ENCODE measurements at places on chromosomes 7 and 10.

GRCh38 chr10:102398172-102399020 is 2.9 kb downstream of the NFKB2 start:
- DNase-seq: no peak

- no peak for DNase-seq
These were observed 2.8 kb upstream of the MGMT start for GRCh38 chr10:129464251-129464650.

DNA sequence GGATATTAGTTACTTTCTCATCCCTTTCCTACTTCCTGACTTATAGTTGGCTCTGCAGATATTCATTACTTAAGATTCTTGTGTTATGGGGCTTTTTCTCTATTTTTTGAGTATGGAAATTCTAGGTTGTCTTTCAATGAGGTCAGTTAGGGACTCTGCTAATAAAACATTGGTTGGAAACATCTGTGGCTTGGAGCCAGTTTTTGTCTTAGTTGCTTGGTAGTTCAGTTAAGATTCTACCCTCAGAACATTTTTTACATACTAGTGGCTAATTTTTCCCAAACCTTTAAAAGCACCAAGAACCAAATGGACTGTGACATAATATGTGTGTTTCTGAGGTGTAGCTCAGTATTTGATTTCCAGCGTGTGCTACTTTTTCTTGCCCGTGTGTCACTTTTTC is 305.6 kb upstream of the FZD1 start:
- peak; percentile 92 for DNase-seq

GRCh38 chr7:135911099-135911498 is 66.1 kb downstream of the MTPN start:
- no peak for DNase-seq

GRCh38 chr7:421136-421991 is 98.3 kb downstream of the PDGFA start:
- no peak for DNase-seq

DNA sequence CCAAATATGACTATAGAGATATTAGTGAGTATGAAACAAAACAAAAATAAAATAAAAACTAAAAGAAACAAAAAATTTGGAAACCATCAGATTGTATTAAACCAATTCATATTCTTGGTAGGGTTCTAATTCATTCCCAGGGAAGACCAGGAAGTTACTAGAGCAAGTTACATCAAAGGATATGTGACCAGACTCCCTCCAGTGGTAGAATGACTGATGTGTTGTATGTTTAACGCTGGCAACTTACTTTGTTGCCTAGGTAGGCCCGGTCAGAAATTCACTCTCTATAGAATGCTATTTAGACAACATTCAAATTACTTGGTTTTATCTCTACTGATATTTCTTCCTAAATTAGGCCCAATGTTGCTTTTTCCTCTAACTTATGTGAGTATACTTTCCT is 5.2 kb downstream of the PHYHIPL start:
- peak; percentile 66 for DNase-seq

- peak; percentile 52 for DNase-seq
These were observed 2.7 kb upstream of the PRXL2A start for GRCh38 chr10:80405626-80406025.

DNA sequence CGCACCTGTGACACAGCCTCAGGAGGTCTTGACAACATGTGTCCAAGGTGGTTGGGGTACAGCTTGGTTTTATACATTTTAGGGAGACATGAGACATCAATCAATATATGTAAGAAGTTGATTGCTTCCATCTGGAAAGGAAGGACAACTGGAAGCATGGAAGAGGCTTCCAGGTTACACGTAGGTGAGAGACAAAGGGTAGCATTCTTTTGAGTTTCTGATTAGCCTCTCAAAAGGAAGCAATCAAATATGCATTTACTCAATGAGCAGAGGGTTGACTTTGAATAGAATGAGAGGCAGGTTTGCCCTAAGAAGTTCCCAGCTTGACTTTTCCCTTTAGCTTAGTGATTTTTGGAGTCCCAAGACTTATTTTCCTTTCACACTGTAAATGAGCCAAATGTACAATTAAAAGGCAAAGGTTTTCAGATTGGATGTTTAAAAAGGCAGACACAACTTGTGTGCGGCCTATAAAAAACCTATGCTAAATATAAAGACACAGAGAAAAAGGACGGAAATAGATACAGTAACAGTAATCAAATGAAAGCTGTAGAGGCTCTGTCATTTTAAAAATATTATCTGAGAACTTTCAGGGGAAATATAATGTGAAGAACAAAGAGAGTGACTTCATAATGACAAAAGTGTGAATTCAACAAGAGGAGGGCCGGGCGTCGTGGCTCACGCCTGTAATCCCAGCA is 65.7 kb upstream of the LANCL2 start:
- no peak for DNase-seq

DNA sequence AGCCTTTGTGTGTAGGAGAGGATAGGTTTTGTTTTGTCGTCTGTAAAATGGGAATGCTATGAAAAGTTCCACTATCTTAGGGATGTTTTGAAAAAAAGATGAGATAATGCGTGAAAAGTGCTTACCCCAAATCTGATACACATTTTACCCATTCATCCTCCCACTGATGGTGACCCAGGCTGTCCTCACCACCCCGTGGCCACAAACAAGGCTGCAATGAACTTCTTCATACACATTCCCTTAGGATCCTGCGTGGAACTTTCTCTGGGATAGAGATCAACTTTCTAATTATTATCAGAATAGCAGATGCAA is 399 bp upstream of the OGDHL start:
- no peak for DNase-seq

- DNase-seq: no peak
These were observed 68.5 kb downstream of the TBXAS1 start for GRCh38 chr7:139897422-139898090.

GRCh38 chr10:29841724-29842649 is 207.2 kb upstream of the SVIL start:
- no peak for DNase-seq

DNA sequence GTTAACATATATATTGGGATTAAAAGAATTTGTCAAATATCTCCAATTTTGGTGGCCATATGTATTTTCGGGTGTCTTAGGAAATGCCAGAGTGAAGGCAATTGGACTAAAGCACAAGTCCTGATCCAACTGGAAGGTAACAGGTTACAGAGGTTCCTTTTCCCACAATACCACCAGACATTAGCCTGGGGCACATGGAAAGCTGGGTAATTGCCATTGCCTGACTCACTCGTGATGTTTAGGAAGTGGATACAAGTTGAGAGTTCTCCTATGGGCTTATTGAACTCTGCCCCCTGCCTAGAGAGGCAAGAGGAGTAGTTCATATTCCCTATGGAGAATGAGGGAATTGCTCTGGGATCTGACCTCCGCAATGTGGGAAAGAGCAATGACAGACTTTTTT is 5.7 kb downstream of the DNAH11 start:
- DNase-seq: no peak

GRCh38 chr10:121771966-121772365 is 155.9 kb downstream of the ATE1 start:
- DNase-seq: peak; percentile 15

DNA sequence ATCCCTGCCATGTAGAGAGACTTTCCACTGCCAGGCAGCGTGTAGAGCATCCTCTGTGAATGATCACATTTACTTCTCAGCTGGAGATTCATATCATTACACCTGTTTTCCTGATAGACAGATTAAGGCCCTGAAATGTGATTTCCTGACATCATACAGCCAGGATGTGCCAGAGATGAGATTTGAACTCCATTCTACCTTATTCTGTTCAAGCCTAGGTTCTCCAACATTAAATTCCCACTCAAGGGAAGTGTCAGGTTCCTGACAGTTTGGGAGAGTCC is 482.1 kb downstream of the RPS24 start:
- no peak for DNase-seq

GRCh38 chr10:113168584-113168983 is 218.5 kb downstream of the TCF7L2 start:
- no peak for DNase-seq

DNA sequence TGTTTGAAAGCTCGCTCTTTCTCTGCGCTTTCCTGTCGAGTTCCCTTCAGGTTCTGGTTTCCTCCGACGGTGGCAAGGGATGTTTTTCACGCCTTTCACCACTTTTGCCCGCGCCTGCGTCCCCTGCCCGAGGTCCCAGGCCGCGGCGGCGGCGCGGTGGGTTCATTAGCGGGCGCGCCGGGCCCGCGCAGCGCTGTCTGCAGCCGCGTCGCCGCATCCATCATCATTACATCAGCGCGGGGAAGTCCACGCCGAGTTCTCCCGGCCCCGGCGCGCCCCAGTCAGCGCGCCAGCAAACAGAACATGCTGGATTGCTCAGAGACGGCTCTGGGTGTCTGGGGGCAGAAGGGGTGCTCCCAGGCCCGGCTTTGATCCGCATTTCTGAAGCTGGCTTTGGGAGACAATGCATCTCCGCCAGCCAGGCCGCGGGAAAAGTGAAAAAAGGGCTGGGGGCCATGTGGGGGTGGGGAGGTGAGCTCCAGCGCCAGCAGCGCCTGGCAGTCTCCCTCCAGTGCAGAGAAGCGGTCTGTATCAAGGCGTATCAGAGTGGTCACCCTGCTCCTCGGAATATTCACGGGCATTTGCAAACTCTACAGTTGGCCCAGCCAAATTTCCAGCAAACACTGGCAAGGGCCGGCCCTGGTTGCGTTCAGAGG is 8.9 kb downstream of the GLI3 start:
- peak; percentile 62 for DNase-seq

- no peak for DNase-seq
These were observed 37.5 kb upstream of the DPYSL4 start for GRCh38 chr10:132149271-132149670.

- DNase-seq: no peak
These were observed 36.2 kb downstream of the HTR5A start for GRCh38 chr7:155106356-155106755.

- DNase-seq: no peak
These were observed 40.8 kb downstream of the RGS10 start for GRCh38 chr10:119501690-119502089.

- no peak for DNase-seq
These were observed 105.7 kb upstream of the C10orf90 start for GRCh38 chr10:126776168-126776567.

GRCh38 chr10:67618116-67618515 is 77.9 kb downstream of the CTNNA3 start:
- DNase-seq: peak; percentile 96

GRCh38 chr10:16777473-16778370 is 39.5 kb downstream of the RSU1 start:
- DNase-seq: peak; percentile 60

DNA sequence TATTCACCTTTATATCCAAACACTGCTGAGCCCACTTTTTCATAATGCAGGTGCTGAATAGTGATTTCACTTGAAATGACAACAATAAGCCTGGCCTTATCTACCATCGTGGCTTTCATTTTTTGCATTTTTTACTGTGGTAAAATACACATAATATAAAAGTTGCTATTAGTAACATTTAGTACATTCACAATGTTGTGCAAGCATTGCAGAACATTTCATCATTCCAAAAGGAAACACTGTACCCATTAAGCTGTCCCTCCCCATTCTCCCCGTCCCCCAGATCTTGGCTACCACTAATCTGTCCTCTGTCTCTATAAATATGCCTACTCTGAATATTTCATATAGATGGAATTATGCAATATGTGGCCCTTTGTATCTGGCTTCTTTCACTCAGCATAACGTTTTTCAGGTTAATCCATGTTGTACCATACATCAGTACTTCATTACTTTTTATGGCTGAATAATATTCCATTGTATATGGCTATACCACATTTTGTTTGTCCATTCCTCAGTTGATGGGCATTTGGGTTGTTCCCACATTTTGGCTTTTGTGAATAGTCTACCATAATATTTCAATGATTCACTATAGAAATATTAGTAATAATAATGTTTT is 68.5 kb upstream of the ARID5B start:
- peak; percentile 69 for DNase-seq

DNA sequence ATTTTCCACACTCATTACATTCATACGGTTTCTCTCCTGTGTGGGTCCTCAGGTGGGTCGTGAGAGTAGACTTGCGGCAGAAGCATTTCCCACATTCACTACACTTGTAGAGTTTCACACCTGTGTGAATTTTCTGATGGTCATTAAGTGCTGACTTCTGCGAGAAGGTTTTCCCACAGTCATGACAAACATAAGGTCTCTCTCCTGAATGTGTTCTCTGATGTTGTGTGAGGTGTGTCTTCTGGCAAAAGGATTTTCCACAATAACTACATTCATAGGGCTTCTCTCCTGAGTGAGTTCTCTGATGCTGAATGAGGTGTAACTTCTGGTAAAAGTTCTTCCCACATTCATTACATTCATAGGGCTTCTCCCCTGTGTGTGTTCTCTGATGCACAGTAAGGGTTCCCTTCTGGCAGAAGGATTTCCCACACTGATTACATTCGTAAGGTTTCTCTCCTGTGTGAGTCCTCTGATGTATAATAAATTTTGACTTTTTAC is 15.1 kb downstream of the ZNF12 start:
- peak; percentile 46 for DNase-seq

DNA sequence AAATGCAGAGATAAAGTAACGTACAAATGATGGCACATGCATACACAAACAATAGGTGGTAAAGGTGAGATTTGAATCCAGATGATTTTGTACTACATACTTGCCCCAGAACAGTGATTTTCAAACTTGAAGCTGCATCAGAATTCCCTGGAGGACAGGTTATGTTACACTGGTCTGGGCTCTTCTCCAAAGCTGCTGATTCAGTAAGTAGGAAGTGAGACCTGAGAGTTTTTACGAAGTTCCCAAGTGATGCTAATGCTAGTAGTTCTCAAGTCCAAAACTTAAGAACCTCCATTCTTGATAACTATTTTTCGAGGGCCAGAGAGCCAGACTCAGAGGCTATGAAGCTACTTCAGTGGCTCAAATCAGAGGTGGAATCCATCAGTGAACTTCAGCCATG is 159.0 kb upstream of the POM121L12 start:
- peak; percentile 1 for DNase-seq

GRCh38 chr10:6729071-6729774 is 149.1 kb upstream of the PRKCQ start:
- DNase-seq: no peak

DNA sequence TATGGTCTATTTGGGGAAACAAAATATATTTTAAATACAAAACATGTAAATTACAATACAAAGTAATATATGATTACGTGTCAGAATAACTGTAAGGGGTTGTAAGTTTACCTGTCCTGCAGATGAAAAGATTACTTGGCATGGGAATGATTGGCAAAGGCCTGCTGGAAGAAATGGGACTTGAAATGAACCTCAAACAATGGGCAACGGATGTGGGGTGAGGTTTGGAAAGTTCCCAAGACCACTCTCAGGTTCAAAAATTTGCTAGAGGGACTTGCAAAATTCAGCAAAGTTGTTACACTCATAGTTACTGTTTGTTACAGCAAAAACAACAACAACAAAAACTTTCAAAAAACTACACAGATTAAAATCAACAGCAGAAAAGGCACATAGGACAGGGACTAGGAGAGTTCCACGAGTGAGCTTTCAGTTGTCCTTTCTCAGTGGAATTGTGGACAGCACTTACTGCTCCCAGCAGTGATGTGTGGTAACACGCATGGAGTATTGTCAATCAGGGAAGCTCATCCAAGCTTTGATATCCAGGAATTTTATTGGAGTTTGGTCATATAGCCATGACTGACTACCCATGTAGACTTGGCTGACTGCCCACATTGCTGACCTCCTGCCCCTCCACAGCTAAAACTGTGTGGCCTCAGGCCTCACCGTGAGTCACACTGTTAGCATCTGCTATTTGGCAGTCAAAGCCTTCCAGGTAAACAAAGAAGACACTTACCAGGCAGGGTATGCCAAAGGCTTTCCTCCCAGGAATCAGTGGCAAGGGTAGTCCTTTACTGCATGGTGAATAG is 43.8 kb downstream of the EXOC6 start:
- DNase-seq: peak; percentile 87
